Psoas muscle (tissue), 8 donors: ENCODE measurements at places on chromosomes 2 and 18. TPM values are rescaled to one million over a fixed set of nuclear protein-coding genes. Genes with fewer than 3 reads are reported as not detected.

GRCh38 chr2:162085090-162085891 lies 11.3 kb upstream of the DPP4 start:
- no peak for DNase-seq

DNA sequence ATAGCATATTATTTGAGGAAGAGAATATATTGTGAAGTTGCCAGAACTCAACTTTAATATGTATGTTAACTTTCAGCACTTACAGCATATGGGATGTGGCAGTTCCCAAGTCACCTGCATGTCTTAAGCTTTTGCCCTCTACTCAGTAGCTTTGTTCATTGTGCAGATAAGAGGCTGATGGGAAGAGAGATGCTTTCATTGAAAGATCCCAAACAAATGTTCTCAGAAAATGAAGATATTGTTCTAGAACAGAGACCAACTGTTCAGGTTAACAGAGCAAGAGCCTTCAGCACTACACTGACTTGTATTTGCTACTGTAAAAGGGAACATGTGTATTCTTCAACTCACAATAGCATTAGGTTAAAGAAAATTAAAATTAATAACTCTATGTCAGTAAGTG lies 28.1 kb downstream of the GAREM1 start:
- no peak for DNase-seq

- DNase-seq = no peak
These were observed 244.8 kb downstream of the TWIST2 start for GRCh38 chr2:239092571-239093294.

DNA sequence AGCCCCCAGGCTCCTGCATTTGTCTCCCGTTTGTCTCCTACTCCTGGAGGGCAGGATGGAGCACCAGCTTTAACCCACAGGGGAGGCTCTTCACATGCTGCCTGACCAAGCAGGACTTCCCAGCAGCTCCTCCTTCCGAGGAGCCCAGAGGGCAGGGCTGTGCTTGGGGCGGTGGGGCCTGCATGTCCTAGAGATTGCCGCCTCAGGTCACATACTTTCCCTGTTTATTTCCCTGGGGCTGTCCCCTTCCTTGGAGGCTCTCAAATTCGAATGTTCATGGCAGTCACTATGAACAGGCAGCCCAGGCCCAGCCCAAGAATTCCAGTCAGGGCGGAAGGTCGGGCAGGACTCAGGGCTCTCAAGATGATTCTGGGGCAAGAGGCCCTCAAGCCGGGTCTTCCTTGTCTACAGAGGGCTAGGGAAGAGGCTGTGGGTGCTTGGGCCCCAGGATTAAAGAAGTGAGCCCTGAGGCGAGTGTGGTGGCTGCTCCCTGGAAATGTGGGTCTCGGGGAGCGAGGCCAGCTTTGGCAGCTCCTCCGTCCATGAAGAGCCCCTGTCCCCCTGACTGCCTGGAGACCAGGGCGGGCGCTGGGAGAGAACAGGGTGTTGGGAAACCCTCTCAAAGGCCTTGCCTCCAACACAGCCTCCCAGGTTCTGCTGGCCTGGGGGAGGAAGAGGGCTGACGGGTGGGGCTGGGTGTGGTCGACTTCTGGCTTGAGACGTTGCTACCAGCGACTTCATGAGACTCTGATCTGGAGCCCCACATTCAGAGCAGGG lies 48.9 kb upstream of the HPCAL1 start:
- peak; percentile 36 for DNase-seq

The MAP3K19 gene
- total RNA-seq = not detected

The KANSL1L gene
- total RNA-seq = 21.5 TPM

The SATB2 gene
- 0.99 TPM for total RNA-seq

The FBXO41 gene
- 0.46 TPM for total RNA-seq

The KYNU gene
- 0.44 TPM for total RNA-seq
